Stimulated activated naive CD4-positive, alpha-beta T cell treated with Interleukin-2 at 50 U/mL for 16 hours (primary cell): ENCODE measurements at places on chromosomes 3 and 15.
A peak's percentile ranks its signal among the peaks of the same experiment; 100 is the strongest.

GRCh38 chr3:42037318-42037945, 53.7 kb upstream of the TRAK1 start:
- DNase-seq, result no peak

DNA sequence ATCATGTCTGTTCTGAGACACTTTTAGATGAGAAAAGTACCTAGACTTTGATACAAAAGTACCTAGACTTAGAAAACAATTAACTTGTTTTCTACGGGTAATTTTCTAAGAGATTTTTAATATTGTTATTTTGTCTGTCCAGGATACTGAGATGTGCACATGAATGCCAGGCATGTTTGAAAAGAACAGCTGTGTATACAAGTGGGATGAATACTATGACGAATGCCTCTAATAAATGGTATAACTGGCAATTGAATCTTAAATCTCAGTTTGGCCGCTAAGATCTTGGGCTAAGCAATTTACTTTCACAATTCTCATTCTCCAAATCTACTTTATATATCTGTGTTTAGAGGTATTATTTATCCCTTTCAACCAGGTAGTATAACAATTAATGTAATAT, 207.4 kb downstream of the CBLB start:
- DNase-seq, result no peak

- no peak for DNase-seq
Observed at GRCh38 chr3:57659004-57659673, 33.7 kb downstream of the DENND6A start.

- DNase-seq, result no peak
Observed at GRCh38 chr15:70127288-70127746, 29.6 kb upstream of the TLE3 start.

DNA sequence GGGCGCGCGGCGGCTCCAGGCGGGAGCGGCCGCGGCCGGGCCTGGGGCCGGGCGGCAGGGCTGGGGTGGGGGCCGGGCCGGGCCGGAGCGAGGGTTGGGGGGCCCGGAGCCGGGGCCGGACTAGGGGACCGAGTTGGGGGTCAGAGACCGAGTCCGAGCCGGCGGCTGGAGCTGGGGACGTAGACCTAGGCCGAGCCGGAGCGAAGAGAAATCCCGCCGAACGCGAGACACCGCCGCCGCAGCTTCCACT, 37.3 kb downstream of the HMCES start:
- DNase-seq, result no peak

- no peak for DNase-seq
Observed at GRCh38 chr15:88745065-88745464, 58.2 kb upstream of the ACAN start.

DNA sequence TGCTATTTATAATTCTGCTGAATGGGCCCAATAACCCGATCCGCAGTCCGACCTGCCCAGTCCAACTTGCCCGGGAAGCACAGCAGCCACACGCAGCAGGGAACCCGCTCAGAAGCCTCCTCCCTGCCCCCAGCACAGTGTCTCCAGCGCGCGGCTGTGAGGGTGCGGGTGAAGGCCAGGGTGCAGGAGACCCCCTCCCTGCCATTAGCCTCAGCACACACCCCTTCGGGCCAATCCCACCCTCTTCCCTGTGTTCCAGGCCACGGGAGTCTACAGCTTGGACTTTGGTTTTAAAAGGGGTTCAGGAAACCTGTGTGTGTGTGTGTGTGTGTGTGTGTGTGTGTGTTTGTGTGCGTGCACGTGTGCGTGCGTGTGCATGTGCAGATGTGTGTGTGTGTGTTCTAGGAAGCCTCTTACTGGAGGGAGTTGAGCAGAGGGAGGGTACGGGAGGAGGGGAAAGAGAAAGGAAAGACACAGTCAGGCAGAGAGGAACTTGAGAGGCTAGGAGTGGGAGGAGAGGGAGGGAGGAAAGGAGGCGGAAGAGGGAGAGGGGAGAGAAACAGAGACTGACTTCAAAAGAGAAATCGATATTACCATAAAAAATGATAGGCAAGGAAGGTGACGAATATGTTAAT, 34.2 kb downstream of the ATP2B2 start:
- no peak for DNase-seq

GRCh38 chr3:186520957-186521842, 23.0 kb downstream of the CRYGS start:
- peak; percentile 28 for DNase-seq

DNA sequence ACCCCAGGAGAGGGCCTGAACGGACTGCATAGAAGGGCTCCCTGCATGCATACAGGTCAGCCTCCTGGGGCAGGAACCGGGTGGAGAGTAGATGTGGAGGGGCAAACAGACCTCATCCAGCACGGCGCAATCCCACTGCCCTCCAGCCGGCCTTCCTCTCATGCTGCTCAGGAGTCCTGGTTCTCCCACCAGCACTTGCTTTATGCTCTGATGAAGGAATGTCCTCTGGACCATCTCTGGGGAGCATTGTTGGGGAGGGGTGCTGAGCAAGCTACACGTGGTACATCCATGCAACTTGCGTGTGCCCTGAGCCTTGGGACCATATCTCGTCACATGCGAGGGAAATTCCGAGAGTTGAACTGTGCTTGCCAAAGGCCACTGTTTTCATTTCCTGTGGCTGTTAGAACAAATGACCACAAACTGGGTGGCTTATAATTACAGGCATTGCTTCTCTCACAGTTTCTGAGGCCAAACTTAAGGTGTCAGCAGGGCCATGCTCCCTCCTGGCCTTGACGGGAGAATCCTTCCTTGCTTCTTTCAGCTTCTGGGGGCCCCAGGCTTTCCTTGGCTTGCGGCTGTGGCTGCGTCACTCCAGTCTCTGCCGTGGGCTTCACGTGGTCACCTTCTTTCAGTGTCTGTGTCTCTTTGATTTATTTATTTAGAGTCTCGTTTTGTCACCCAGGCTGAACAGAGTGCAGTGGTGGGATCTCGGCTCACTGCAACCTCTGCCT, 12.2 kb downstream of the SELENOS start:
- DNase-seq, result no peak

GRCh38 chr3:95775486-95776094, 1038.8 kb upstream of the EPHA6 start:
- no peak for DNase-seq

DNA sequence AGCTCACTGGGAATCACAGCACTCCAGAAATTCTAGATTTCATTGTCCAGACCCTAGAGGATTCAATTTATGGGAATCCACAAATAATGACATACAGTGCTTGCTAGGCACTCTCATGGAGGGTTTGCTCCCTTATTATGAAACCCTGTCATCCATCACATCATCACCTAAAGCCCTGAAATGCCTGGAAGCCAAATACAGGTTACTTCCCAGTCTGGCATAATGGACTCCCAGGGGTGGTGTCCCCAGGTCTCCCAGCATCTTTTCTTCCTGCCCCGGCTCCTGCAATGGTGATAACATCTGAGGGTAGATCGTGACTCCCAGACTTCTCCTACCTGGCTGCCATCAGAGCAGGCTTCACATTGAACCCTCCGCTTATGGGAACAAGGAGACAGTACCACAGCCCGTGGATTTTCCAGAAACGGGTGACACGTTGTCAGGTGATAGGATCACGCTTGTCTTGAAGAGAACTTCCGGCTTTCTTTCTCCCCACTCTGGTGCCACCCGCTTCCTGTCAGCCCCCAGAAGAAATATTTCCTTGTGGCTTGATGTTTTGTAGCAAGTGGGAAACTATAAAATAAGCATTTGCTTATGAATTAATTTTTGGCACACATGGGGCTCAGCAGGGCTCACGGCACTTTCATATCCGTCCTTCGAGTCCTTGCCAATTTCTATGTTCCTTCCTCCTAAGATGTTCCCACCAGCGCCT, 238.7 kb upstream of the BHLHE40 start:
- DNase-seq, result no peak

DNA sequence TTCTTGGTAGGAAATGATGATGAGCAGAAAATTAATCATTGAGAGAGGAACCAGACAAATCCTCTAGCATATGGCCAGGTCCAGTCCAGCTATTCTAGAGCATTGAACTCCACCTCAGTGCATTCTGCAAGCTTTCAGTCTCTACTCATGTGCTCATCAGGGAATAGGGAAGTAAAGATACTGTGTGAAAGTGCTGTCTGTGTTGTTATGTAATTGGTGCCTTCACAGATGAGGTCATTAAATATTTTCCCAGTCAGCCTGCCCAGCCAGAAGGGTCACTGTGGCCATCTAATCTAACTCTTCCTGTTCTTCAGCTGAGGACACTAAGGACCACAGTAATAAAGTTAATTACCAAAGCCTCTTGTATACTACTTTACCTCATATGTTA, 28.2 kb downstream of the C3orf62 start:
- no peak for DNase-seq

GRCh38 chr3:52055537-52056351, 627 bp downstream of the DUSP7 start:
- DNase-seq, result peak; percentile 32

DNA sequence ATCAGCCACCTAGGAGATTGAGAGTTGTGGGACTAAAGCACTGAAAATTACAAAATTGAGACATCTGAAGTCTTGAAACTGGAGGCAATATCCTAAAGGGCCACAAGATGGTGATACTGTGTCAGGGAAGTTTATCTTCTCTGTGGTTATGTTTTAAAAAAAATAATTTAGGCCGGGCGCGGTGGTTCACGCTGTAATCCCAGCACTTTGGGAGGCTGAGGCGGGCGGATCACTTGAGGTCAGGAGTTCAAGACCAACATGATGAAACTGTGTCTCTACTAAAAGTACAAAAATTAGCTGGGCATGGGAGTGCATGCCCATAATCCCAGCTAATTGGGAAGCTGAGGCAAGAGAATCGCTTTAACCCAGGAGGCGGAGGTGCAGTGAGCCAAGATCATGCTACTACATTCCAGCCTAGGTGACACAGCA, 17.9 kb upstream of the NIT2 start:
- peak; percentile 5 for DNase-seq

DNA sequence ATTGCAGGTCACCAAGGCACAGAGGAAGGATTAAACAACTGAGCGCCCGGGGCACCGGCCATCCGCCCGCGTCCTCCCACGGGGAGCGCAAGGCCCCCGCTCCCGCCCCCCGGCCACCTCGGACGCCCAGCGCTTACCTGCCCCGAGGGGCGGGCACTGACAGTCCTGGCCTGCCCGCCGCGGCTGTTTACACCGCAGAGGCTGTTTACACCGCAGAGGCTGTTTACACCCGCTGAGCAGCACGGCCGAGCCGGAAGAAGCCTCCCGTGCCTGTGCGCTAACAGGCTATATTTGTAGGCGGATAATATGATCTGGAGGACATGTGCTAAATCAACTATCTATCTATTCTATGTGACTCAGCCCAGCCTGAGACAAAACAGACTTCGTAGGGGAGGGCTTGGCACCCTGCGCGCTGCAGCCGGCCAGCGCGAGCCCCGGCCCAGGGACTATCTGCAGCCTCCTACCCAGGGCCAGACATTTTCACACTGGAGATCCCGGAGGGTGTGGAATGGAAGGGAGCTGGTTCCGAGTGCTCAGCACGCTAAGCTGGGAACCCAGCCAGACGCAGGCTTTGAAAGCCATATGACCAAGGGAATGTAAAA, at the start of gene LRRC2:
Gene LRRC2, minus strand, starts transcription at position 263 of the 602 bp plus-strand sequence. CDS start 14,711 bp downstream, outside the sequence.
- peak; percentile 25 for DNase-seq

DNA sequence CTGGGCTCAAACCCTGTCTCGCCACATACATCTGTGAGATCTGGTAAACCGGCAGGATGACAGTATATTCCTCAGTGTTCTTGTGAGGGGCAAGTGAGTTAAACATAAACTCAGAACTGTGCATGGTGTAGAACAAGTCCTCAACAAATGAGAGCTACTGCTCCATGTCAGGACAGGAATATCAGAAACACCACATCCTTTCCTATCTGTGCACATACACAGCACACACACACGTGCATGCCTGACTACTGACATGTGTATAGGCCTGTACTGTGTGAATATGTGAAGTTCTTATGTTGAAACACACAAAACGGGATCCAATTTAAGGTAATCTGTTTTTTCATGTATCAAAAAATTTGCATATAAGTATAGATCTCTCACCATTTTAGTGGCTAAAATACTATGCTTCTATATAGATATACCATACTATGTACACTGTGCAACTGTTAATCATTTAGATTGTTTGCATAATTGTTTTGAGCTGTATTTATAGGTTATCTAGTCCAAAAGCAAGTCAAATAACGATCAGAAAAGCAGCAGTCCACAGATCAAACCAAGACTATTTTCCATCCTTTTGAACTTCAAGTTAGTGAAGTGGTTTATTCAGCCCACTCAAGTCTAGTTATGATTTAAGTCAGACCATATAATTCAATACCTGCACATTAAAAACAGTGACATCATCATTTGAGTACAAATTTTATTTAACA, 44.8 kb downstream of the CCR4 start:
- DNase-seq, result no peak

DNA sequence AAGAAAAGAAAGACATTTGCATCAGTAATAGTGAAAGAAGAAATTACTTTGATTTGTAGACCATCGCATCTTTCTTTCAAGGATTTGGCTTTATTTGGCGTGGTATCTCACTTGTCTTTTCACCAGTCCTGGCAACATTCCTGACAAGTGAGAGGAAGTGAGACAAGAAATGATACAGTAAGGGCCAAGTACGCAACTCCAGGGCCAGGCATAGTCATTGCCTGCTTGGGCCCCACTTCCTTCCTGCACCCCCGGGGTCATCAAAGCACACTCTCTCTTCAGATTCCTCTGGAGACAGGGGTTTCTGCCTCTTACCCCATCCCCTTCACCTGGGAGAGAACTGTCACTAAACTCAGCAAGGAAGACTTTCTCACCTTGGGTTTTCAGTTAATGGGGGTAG, 55.1 kb downstream of the CD47 start:
- no peak for DNase-seq

- no peak for DNase-seq
Observed at GRCh38 chr3:49358884-49359225, 702 bp upstream of the GPX1 start.

GRCh38 chr3:18190646-18191045, 234.5 kb downstream of the SATB1 start:
- DNase-seq, result no peak

DNA sequence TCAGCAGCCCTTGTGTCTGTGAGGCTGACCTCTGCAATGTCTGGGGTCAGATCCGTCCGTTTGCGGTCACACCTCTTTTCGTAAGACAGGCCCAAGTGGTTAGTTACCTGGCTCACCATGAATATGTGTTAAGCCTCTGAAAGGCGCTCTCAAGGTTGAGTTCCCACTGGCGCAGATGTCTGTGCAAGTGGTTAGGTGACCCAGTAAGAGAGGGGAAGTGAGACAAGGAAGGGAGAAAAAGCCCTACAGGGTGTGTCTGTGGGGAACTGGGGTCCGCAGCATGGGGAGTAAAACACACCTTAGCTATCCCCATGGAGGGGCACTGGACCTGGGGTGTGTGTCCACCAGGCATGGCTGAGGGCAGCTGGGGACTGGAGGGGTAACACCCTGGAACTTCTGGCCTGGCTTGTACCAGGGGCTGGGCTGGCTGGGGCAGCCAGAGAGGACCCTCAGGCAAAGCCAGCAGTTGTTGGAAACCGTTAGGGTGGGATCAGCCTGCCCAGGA, 391.6 kb upstream of the PROK2 start:
- no peak for DNase-seq
